ENCODE measurements at places on chromosomes 7 and 10.

DNA sequence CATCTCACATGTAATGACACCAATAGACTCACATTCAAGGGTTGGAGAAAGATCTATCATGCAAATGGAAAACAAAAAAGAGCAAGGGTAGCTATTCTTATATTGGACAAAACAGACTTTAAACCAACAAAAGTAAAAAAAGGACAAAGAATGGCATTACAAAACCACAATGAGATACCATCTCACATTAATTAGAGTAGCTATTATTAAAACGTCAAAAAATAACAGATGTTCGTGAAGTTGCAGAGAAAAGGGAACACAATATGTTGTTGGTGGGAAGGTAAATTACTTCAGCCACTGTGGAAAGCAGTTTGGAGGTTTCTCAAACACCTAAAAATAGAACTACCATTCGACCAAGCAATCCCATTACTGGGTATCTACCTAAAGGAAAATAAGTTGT lies 197.0 kb downstream of the SNX13 start:
- DNase-seq: no peak

GRCh38 chr7:7688310-7688709 lies 30.1 kb downstream of the RPA3 start:
- DNase-seq: no peak

DNA sequence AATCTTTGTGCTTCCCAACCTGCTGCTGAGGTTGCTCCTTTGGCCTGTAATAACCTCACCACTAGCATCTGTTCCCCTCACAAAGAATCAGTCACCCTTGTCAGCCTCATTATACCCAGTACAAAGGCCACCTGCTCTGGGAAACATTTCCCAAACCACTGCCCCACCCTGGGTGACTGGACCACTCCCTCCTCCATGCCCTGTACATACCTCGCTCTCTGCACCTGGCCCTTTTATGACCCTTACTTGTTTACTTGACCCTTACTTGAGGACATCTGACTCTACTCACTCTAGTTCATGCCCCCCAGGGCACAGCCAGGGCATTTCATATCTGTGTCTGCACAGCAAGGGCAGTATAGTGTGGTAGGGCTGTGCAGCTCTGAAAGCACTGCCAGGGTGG lies 21.4 kb upstream of the AOC1 start:
- DNase-seq: no peak

GRCh38 chr10:133231244-133231945 lies 1.4 kb downstream of the UTF1 start:
- no peak for DNase-seq

DNA sequence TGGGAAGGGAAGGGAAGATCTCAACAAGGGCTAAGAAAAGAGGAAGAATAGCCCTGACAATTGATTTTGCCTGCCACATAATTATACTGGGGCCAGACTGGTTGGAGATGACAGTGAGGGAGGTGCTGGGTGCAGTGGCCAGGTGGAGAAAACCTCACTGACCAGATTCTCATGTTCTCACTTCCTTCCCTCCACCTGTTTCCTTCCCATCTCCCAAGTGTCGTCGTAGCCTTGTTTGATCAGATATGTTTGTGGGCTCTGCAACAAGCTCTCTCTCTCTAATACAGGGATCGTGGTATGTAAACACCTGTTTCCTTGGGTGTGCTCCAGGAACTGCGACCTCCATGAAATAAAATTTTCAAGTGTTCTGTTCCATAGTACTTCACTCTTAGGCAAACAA lies 60.2 kb downstream of the VCL start:
- DNase-seq: peak; percentile 22

DNA sequence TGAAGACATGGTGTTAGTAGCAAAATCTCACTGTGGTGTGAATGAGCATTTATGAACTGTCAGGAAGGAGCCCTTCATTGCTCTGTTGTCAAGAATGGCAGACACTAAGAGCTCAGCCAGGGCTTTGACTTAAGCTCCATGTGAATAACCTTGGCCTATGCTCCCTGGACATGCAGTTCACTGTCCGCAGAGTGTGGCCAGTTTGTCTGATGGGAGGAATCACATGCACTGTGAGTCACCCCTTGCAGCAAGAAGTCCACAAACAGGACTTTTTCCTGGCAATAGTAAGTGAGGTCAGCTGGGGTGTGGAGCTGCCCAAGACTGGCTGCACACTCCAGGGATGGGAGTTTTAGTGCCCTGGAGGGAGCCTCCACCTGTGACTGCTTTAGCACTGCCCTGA lies 49.5 kb downstream of the ZNF37A start:
- no peak for DNase-seq

DNA sequence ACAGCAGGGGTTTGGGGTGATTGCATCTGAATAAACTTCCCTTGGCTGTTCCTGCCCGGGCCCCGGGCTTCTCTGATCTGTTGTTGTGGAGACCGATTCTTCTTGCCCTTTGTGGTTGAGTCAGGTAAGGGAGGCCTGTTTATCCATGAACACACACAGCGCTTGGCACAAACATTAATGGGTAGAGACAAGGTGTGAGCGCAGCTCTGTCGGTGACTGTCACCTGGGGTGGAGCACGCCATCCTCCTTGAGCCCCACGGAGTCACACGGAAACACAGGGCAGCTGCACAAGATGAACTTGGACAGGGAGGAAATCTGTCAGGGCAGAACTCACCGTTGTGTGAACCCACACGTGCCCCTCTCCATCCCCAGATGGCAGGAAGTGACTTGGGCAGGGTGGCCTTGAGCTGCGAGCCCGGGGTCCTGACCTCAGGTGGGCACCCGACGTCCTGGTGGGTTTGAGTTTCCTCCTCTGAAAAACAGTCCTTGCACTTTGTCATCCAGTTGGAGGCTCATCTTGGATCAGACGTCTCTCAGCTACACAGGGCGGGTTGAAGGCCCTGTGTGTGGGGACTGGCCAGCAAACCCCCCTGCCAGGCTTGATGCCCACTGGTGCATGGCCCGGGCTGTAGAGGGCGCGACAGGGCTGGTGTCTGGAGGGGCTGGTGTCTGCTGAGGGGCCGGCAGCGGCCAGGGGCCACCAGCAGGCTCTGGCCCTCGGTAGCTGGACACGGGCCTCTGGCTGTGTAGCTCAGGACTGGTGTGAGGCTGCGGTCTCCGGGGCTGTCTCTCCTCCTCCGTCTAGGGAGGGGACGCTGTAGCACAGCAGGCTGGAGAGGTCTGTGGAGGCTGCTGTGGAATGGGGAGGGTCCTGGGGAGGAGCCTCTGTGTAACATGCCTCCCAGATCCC lies 24.2 kb upstream of the SHH start:
- DNase-seq: no peak

- DNase-seq: no peak
These were observed 184.9 kb downstream of the ADARB2 start for GRCh38 chr10:1552406-1552805.

GRCh38 chr10:70564113-70564725 lies 38.3 kb downstream of the PRF1 start:
- DNase-seq: no peak

DNA sequence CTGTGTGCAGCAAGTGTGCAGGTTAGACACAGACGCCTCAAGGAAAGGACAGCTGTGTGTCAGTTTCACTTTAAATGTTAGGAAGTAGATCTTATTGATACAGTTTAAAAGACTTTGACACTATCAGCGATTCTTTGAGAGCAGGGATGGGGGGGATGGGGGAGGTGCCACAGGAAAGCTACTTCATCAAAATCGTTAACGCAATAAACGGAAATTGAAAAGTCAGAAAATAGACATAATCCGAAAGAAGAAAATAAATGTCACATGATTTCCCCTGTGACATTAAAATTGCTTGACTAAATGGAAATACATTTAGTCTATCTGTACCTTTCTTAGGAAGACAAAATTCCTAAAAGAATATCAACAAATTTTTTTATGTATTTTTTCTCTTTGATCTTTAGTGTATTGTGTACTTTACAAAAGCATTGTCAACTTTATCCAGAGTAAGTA lies 476 bp upstream of the ZNF33B start:
- DNase-seq: no peak

- no peak for DNase-seq
These were observed 108.3 kb upstream of the FAM20C start for GRCh38 chr7:83861-84632.

DNA sequence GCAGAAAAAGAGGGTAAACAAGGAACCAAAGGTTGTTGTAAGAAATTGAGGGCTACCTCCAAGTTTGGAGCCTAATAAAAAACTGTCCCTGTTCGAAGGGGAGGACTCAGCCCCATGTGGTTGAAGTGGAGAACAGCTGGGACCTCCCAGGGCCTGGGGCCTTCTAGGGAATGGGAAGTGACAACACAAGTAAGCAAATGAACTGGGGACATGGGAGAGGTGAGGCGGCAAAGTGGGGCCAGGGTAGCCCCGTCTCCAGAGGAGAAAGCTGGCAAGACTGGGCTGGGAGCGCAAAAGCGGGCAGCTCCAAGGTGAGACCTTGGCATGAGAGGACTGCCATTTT lies 198.1 kb downstream of the ZNF438 start:
- DNase-seq: no peak

DNA sequence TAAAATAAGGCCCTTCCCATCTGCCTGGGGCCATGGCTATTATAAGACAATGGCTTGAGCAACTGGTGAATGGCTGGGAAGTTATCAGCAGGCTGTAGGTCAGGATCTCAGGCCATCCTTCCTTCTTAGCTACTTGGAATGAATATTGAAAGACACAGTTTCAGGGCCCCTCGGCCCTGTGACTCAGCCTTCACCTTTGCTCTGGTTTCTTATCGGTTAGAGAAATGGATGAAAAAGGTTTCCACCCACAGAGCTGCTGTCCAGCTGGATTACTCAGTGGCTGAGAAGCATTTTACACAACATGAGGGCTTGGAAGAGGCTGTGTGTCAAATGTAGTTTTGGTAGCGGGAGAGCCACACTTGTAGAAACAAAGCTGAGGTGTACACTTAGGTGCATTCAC lies 9.4 kb downstream of the ACSL5 start:
- no peak for DNase-seq

- no peak for DNase-seq
These were observed 32.4 kb downstream of the CALML3 start for GRCh38 chr10:5557040-5557721.

GRCh38 chr10:119483001-119483400 lies 59.5 kb downstream of the RGS10 start:
- DNase-seq: no peak

- no peak for DNase-seq
These were observed 116.8 kb downstream of the GLCCI1 start for GRCh38 chr7:8085420-8085819.

- DNase-seq: no peak
These were observed 85.8 kb upstream of the GPR22 start for GRCh38 chr7:107384025-107384424.

DNA sequence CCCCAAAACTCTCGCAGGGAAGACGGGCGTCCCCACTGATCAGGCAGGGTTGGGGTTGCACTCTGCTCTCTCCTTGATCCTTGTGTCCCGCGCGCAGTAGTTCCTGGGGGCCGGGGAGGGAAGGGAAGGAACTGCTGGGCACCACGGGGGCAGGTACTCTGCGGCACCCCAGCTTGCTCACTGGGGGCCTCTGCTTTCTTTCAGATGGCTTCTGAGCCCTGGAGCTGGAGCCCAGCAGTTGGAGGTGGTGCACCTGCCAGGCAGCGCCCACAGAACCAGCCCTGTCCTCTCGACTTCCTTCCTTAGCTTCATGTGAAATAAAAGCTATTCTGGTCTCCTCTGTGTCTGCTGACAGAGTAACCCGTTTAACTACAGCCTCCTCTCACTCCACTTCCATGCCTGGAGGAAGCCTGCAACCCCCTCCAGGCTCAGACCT lies 12.2 kb downstream of the PLAC9 start:
- peak; percentile 22 for DNase-seq

DNA sequence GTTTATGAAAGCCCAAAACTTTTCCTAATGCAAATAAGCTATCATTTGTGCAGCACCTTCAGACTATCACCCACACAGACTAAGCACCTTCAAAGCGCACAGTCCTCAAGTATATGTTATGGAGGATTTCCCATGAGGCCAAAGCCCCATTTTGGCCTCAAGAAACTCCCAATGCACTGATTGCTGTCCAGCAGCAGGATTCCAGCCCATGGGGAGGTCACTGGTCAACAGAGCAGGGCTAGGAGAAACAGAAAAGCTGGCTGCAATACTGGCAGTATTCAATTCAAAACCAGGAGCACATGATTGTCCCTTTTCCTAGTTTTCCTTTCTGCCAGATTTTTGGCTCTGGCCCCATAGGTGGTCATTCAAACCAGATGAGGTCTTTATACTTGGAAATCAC lies 24.5 kb upstream of the KIAA1217 start:
- DNase-seq: no peak

DNA sequence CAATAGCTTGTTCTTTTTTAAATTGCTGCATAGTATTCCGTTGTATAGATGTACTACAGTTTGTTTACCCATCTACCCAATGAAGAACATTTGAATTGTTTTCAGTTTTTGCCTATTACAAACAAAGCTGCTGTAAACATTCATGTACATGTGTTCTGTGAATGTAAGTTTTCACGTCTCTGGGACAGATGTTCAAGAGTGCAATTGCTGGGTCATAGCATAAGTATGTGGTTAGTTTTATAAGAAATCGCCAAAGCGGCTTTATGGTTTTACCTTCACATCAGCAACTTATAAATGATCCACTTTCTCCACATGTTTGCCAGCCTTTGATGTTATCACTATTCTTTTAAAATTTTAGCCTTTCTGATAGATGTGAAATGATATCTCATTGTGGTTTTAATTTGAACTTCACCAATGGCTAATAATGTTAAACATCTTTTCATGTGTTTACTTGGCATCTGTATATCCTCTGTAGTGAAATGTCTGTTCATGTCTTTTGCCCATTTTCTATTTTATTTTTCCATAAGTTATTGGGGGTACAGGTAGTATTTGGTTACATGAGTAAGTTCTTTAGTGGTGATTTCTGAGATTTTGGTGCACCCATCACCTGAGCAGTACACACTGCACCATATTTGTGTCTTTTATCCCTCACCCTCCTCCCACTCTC lies 73.5 kb downstream of the TBXAS1 start:
- DNase-seq: no peak

DNA sequence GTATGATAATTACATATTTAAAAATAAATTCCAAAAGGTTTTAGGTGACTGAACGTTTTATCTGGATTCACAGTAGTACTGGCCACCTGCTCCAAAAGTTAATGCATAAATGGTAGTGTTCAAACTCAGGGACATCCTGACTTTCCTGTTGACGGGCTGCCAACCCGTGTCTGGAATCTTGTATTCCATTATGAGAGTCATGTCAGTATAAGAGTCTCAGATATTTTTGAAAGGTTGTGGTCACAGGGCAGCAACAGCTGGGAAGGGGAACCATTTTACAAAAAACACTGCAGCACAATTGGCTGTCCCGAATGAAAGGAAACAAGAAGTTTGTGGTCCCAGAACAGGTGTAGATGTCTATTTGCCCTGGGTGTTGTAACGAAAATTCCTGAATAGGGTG lies 2.8 kb downstream of the TDRD1 start:
- no peak for DNase-seq

- DNase-seq: no peak
These were observed 32.6 kb downstream of the PTPN12 start for GRCh38 chr7:77569514-77570232.

GRCh38 chr10:8072211-8072610 lies 17.7 kb downstream of the GATA3 start:
- no peak for DNase-seq

GRCh38 chr10:111113238-111113960 lies 36.6 kb downstream of the ADRA2A start:
- no peak for DNase-seq

Measured in GM06990 (cell line).